ENCODE measurements at places on chromosomes 12 and 14.

GRCh38 chr14:93108105-93108504 is 7.6 kb downstream of the ITPK1 start:
- no peak for DNase-seq

- no peak for DNase-seq
Observed at GRCh38 chr14:94407906-94408305, 19.5 kb upstream of the SERPINA1 start.

DNA sequence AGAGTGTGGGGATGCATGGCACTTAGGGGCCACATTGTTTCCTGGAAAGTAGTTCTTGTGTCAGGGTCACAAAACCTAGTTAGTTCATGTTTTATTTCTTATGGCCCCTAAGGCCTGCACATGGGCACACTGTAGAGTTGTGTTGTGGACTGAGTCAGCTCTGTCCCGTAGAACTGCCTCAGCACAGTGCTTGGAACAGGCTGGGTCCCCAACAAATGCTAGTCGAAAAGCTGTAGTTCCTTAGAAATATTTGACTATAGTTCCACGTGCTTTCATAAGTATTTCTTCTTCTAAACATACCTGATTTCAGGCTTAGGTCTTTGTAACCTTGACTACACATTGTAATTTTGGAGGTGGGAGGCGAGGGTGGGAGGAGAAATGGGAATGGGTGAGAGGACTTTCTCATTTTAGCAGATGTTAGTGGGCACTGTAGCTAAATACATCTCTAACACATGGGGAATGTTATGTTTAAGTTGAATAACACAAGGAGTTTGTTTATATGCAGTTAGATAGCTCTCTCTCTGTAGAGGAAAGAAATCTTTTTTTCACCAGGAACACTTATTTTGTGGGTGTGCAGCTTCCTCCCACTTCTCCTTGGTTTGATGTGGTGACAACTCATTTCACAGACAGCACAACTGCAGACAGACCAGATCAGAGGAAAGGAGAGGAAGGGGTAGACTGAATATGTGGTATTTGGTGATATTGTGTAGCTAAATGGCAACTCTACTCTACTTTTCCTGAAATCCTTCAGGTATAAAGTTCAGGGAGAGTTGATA is 39.5 kb upstream of the DACT1 start:
- DNase-seq = no peak

- DNase-seq = peak; percentile 22
Observed at GRCh38 chr12:31650918-31651317, 8.6 kb upstream of the ETFBKMT start.

Measured in glomerular endothelial cell (primary cell).